ENCODE measurements at places on chromosomes 5 and 9.
A peak's percentile ranks its signal among the peaks of the same experiment; 100 is the strongest.

DNA sequence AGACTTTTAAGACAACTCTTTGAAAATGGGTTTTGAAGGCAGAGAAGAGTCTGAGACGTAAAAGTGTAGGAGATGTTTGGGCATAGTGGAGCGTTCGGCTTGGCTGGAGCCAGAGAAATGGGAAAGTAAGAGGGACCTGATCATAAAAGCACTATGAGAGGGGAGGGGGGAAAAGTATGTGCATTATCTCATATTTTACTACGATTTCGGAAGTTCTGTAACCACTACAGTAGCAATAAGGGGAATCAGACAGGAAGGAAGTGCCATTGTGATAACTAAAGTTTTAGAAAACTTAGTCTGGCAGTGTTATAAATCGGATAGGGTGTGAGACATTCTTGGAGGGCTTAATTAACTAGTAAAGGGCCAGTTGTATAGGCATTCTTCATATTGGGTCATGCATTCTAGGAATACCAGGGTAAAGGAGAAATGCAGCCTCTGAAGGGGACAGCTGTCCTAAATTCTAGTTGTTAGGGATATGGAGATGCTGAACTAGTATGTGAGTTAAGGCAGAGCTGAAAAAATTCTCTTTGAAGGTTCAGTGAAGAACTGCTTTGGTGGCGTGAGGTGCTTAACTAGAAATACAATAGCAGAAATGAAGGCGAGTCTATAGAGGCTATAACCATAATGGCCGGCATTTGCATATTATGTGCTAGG lies 83.8 kb upstream of the FREM1 start:
- DNase-seq: no peak

GRCh38 chr9:125844611-125845010 lies 97.4 kb downstream of the PBX3 start:
- DNase-seq: no peak

GRCh38 chr5:38466424-38467189 lies 89.8 kb downstream of the LIFR start:
- DNase-seq: no peak

- DNase-seq: no peak
Measured at GRCh38 chr9:90188656-90189055, 454.0 kb downstream of the DIRAS2 start.

GRCh38 chr5:75522025-75522424 lies 10.3 kb downstream of the POLK start:
- no peak for DNase-seq

GRCh38 chr9:82375041-82375440 lies 386.5 kb downstream of the SPATA31D1 start:
- no peak for DNase-seq

GRCh38 chr5:170485616-170485911 lies 18.3 kb upstream of the KCNIP1 start:
- DNase-seq: no peak

DNA sequence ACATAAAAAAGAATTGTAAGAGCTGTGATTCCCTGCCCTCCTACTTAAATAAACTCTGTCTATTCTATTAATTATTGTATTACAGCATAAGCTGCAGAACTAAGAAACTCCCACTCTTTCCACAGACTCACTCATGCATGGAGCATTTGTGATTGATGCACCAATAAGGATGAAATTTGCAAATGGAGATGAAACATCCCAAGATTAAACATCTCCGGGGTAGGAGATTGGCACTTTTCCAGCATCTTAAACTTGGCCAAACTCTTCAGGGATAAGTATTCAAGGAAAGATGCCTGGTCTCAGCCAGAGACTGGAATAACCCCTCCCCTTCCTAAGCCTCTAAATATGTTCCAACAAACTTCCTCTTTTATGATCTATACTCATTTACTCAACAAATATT lies 472.0 kb downstream of the ACTL7B start:
- no peak for DNase-seq

DNA sequence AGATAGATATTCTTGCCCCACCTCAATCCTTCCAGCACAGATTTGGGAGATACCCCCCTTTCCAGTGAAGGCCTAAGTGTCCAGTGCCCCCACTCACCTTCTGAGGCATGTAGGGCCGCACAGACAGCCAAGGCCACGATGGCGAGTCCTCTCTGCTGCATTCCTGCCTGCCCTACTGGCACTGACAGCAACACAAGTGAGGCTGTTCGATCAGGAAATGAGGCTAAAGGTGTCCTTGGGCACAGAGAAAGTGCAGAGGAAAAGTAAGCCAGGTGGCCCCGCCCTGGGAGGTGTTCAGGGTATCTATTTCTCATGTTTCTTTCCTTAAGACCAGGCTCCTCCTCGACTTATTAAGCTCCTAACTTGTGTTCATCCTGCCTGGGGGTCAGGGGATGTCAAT lies at the start of gene CCL28:
TSS of gene CCL28 (minus strand) at position 236 of the 400 bp plus-strand sequence. CDS start at position 161, 75 bp downstream.
- DNase-seq: no peak

DNA sequence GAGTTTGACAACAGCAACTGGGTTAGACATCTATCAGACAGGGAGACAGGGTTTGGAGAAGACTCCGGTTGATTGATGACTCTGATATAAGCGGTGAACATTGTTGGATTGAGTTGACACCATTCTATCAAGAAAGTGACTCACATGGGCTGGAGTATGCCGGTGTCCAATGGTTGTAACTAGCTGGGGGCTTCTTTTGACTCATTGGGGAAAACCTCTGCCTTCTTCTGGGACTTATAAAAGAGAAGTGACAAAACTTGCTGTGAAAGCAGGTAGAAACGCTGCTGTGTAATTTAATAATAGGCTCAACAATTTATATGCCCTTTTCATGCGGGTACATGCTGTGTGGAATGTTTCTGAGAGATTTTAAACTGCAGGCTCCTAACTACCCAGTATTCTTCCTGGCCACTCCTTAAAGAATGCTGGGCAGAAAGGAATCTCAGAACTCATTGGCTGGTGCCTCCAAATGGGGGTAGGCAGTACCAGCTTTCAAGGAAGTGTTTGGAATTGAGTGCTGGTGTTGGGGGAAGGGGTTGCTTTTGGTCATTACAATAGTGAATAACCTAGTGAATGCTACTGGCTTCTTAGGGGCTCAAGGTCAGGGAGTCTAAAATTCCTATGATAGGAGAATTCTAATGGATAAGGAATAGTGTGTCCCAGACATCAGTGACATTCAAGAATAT lies 43.9 kb downstream of the FYB1 start:
- no peak for DNase-seq

DNA sequence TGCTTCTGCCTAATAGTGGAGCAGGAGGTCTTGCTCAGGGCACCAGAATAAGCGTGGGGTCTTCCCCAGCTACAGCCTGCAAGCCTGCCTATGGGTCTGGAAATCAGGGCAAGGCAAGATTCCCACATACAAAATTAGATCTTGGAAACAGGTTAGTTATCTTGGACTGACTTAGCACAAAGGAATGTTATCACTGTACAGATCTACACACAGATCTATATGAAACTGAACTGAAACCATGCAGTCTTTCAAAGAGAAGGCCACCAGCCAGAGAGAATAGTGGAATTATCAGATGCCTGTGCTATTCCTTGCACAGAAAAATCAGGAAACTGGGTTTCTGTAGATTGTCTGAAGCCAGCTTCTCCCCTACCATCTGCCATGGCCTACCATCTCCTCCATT lies 585.7 kb downstream of the ACTL7B start:
- DNase-seq: no peak

DNA sequence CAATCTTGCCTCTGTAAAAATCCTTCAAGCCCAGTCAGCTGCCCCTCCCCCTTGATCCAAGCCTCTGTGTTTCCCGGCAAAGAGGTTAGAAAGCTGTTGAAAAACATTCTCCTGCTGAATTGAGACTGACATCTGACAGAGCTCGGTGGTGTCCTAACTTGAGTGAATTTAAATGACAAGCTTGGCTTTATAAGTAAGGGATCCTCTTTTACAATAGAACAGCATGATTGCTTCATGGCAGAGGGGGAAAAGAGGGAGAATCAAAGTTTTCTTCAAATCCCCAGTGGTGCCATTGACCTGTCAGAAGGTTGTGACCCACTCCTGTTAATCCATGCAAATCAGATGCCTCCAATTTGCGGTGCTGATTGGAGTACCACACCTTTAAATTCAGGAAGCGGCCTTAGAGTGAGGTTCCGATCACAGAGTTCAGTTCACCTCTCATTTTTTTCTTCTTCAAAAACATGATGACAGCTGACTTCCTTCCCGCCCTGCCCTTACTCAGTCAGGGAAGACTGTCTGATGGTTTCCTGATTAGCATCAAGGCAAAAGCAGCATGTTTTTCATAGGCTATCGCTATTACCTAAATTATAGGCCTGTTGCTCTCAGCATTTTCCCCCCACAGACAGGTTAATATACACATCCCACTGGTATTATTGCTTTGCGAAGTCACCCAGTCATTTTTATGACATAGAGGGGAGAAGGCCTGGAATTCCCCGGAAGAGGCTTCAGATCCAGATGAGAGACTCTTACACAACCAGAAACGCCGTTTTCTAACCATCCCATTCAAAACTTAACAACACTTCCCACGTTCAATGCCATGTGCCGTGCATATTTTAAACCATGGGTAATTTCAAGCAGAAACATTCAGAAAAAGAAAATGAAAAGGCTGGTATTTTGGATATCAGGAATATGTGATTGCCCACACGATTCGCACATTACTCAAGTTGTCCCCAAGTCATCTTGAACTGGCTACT lies 141.4 kb downstream of the EBF1 start:
- DNase-seq: no peak

DNA sequence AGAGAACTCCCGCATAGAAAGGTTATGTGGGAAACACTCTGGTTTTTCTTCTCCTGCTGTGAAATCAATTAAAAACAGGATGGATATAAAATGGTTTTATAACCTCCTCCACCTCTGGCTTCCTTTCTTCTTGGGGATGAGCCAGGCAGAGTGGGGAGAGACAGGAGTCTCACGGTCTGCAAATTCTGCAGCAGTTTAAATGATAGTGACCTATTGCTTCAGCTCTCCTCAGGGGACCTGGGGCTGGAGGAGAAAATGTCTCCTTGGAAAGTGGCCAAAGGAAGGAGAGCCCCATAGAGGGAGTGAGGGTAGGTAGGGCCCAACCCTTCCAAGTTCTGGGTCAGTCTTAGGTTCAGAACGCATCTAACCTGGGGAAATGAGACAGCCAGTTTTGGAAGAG lies 118.8 kb downstream of the MTX3 start:
- no peak for DNase-seq

DNA sequence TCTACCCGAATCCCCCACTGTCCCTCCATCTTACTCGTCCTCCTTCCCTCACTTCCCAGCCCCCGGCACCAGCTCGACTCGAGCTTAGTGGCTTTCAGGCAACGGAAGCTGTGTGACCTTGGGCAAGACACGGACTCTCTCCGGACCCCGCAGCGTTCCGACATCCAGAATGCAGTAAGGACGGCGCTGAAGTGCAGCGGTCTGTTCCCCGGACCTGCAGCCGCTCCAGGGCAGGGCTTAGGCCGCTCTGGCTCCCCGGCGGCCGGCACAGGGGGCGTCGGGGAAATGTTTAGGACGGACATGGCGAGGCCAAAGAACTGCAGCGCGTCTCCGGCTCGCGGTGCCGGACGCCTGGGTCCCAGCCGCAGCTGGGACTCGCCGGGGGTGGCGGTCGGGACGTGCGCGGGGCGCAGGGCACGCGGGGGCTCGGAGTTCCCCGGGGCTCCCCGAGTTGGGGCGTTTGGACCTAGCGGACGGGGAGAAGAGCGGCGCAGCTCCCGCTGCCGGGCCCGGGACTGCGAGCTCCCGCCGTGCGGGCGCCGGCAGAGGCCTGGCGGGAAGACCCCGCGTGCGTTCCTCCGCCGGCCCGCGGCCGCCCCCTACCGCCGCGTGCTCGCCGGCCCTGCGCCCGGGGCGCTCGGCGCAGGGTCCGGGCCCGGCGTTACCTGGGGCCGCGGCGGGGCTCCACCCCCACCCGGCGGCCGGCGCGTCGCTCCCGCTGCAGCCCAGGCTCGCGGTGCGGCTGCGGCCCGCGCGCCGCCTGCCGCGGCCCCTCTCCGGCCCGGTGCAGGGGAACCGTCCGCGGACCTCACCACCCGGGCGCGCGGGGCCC lies 5.6 kb upstream of the RNF44 start:
- no peak for DNase-seq

DNA sequence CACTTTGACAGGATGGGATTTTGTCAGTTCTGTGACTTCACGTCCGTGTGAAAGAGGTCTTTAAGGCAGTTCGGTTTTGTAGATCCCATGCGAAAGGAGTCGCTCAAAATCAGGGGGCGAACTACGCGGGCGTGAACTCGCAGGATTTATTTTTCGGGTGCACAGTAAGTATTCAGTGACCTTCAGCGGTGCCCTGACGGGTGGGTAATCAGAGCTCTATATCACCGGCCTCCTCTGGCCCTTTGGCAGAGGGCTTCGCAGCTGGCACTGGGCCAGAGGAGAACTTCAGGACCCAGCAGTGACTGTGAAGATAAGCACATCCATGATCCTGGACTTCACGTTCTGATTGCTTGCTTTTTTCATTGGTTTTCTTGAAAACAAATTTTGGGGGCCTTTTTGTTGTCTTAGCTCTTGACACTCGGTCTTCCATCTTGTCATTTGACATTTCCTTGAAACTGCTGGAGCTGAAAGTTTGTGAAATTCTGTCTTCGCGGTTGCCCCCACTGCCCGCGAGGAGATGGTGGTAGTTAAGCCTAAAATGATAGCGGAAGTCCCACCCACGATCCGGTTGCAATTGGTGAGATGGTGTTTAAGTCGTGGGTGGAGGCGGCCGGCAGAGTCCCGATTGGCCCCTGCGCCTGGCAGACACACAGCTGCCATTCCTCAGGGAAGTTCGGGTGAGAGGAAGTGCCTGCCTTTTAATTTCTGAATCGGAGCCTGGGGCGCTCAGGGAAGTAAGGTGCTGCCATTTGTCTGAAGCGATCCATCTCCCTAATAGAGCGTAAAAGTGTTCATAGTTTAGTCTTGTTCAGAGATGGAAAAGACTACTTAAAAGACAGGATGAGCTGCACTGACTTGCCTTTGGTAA lies at the start of gene FAM120AOS:
TSS of gene FAM120AOS (minus strand) at position 535 of the 868 bp plus-strand sequence. CDS start 872 bp downstream, outside the sequence.
- DNase-seq: peak; percentile 68

- no peak for DNase-seq
Measured at GRCh38 chr5:60540856-60541805, 158.8 kb downstream of the DEPDC1B start.

DNA sequence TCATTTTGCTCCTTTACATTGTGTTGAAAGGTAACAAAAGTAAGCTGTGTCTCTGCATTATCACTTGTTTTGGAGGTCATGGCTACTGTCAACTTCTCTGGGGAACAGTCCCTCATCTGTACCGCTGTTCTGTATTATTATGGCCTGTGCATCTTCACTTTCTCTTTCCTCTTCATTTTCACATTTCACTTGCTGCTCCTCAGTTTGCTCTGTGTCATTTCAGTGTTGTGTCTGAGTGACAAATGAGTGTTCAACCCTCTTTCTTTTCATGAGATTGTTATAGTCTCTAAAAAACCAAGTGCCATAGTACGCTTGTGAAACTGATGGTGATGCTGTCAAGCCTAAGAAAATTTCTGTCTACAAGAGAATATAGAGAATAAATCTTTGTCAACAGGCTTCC lies 122.0 kb upstream of the FER start:
- DNase-seq: no peak

DNA sequence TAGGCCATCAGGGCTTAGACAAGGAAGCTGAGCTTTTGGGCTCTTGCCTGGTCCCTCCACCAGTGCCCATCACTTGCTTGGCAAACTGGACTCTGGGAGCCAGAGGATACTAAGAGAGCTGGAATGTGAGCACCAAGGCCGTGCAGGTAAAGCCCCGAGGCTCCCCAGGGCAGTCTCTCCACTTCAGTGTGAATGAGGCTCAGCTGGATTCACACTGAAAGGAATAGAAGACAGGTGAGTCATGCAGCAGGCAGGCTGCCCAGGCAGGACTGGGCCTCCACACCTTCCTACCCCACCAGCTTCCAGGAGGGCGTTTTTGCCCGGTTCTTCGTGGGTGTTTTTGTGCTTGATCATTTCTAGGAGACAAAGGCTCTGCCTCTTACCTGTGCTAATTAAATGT lies 7.3 kb upstream of the CTSV start:
- no peak for DNase-seq

GRCh38 chr5:66757219-66757833 lies 161.1 kb downstream of the MAST4 start:
- no peak for DNase-seq

All from activated B cell treated with CpG ODN at 0.5 μM for 24 hours (primary cell).